Stimulated activated CD8-positive, alpha-beta memory T cell treated with anti-CD3 and anti-CD28 coated beads, Interleukin-7, amount 100 ng/mL, for 1 hour (primary cell): ENCODE measurements at places on chromosomes 4 and X.
A peak's percentile ranks its signal among the peaks of the same experiment; 100 is the strongest.

DNA sequence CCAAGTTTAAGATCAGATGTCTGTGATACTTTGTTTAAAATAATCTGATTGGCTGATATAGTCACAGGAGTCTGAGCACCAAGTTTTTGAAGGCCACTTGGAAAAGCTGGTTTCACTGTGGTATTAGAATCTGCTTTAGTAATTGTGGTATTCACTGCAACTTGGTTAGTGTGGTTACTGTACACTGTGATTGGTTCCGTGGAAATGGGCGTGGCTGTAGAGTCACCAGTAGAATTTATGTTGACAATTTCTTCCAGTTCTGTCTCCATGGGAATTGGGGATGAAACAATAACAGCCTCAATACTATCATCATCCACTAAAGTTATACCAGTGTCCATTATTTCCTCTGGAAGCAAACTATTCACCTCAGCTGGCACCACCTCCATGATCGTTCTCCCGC is 26.2 kb downstream of the LIN54 start:
- DNase-seq = no peak

GRCh38 chr4:11497972-11498371 is 69.3 kb upstream of the HS3ST1 start:
- no peak for DNase-seq

DNA sequence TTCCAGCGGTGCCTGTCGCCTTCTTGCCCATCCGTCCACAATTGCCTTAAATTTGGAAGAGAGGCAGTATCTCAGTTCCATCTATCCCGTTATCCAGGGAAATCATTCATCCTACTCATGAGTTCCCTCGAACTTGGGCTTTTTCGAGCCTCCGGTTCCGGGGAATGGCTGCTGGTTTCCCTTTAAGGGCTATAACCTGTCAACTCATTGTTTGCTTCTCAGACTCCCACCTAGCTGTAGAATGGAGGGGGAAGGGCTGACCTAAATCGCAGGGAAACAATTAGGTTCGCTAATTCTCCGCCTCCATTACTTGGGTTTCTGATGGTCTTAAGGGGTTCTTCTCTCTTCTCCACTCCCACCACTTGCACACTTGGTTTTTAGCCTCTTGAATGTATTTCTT is 1.2 kb downstream of the UCHL1 start:
- no peak for DNase-seq

DNA sequence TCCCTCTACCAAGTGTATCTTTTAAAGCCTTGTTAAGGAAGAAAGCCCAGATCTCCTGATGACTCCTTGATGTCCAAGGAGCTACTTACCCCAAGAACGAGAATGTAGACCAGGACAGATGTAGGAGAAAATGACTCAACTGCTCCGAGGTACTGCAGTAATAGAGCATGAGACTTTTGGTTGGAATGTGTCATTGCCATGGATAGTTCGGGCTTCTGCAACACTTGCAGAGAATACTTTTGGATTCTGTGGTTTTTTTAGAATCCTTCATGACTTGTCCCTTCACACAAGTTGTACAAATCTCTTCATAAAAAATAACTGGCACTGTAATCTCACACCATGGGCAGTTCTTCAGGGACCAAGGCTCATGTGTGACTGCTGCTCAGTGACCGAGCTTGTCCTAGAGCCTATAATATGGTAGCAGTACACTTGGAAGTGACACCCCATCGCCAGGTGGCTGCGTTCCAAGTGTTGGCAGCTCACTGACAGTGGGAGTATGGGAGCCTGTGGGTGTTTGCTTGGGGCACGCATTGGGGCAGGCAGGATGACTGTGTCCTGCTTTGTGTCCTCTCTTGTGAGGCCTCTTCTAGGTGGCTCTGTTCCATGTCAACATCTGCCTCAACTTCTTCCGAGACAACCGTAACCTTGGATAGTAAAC is 87.9 kb upstream of the WDR1 start:
- DNase-seq = no peak

- no peak for DNase-seq
Observed at GRCh38 chr4:182808673-182809416, 108.3 kb downstream of the DCTD start.

- no peak for DNase-seq
Observed at GRCh38 chr4:99711657-99712056, 54.0 kb upstream of the C4orf54 start.

DNA sequence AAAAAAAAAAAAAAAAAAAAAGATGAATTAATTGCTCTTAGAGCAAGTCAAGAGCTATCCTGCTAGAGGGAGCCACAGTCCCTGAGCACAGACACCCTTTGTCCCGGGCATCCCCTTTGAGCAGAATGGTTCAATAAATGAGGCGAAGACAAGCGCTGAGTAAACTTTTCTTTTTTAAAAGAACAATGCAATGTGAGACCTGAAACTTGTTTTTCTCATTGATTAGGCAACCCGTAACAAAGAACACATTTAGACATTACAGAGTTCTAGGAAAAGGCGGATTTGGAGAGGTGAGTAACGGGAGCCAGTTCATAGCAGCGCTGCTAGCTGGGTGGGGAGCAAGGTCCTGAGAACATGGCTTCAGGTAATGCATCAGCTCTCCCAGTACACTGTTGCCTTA is 46.1 kb downstream of the GRK4 start:
- DNase-seq = no peak

DNA sequence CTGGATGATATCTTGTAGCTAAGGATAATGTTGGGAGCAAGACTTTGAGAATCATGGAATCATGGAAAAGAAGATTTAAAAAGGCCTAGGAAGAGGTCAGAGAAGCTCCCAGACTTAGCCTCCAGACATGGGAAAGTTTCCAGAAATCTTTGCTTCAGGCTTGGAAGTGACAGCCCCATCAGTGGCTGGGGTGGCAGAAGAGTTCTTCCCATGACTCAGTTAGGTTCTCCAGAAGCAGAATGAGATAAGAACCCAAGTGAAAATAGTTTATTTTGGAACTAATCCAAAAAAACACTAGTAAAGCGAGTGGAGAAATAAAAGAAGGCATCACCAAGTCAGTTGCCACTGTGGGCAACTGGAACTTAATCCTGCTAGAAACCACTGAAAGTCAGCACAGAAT is 506.9 kb downstream of the MID1IP1 start:
- DNase-seq = no peak

DNA sequence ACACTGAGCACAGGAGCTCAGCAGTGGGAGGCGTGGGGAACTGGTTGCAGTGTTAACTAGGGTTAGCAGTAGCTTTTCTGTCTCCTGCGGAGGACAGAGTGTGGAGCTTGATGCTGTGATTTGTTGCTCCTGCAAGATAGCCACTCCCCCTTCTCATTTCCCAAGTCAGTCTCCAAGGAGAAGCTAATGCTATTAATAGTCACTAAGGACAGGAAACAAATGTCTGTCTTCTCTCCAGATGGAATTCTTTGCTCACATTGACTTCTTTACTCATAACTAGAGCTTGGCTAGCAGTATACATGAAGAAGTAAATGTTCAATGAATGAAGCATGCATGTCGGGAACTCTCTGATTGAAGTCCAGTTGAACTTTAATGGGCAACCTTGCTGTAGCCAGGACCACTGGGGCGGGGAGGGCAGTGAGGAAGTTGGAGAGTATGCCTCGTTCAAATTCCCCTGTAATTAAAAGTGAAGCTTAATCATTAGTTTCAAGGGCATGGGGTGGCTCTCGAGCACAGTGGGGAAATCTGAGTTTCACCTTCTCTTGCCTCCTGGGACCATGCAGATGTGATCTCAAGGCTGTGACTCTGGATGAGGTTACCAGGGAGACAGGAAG is 156.6 kb upstream of the SCML1 start:
- no peak for DNase-seq

- DNase-seq = no peak
Observed at GRCh38 chr4:87037671-87038334, 103.0 kb downstream of the AFF1 start.

- DNase-seq = no peak
Observed at GRCh38 chrX:118595501-118596042, 100.0 kb downstream of the DOCK11 start.

DNA sequence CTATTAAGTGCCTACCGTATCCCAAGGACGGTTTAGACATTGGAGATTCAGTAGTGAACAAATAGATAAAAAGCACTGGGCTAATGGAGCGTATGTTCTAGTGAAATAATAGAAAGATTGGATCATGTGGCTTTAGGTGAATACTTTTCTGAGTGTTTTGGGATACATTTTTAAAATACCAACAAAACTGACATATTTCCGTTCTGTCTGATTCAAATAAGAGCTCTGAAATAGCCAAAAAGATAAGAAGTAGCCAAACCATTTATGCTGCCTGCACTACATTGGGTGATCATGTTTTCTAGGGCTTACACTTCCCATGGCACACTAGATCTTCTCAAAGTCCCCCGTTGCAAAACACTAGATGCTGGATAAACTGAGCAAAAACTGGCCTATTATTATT is 14.2 kb downstream of the IGFBP7 start:
- no peak for DNase-seq

DNA sequence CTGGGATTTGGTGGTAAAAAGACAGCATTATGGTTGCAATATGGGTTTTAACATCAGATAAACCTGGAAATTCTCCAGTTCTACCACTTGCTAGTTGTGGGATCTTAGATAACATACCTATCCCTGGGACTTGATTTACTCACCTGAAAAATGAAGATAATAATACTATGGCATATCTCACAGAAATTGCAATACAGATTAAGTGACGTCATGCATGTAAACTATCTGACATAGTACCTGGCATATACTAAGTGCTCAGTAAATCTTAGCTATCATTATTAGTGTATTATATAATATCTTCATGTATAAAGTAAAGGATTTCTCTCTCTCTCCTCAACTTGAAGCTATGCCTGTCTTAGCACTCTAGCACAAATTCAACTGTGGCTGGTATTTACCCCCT is 192.5 kb downstream of the PCDH19 start:
- DNase-seq = no peak

DNA sequence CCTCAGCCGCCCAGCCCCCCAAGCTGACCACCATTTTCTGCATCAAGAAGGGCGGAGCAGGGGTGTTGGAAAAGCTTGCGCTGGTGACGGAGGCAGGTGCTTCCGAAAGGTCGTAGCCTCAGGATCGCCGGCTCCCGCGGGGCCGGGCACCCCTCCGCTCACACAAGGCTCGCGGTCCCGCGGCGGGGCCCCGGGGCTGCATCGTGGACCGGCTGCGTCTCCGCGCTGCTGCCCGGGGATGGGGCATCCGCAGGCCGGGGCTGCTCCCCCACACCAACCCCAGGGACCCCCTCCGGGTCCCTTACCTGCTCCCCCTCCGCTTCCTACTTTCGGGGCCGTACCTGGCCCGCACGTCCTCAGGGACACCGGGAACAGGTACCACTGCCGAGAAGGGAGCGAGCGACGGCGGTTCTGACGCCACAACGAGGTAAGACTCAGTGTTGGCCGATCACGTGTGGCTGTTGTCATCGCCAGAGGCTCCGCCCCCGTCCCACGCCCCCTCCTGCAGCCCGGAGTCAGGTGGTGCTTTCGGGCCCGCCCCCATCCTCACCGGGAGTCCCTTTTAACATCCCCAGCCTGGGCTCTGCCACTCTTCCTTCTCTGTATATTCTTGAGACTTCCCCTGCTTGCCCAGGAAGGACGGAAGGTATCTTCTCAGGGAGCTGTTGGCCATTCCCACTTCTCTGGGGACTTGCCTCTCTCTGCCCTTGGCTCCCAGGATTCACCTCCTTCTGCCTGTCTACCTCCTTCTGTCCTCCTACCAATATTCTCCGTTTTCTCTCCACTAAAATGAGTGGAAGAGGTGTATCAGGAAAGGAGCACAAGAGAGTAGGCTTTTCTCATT is at the start of gene BEX2:
TSS of gene BEX2 (minus strand) at position 436 of the 844 bp plus-strand sequence. CDS start 1,014 bp downstream, outside the sequence.
- DNase-seq = peak; percentile 68

- no peak for DNase-seq
Observed at GRCh38 chr4:25297528-25298242, 14.9 kb upstream of the ZCCHC4 start.

- DNase-seq = no peak
Observed at GRCh38 chr4:139458999-139459398, 5.1 kb downstream of the RAB33B start.

GRCh38 chr4:181569553-181569952 is 673.6 kb upstream of the TENM3 start:
- DNase-seq = no peak

GRCh38 chr4:5165420-5166369 is 114.4 kb downstream of the STK32B start:
- no peak for DNase-seq
